ENCODE measurements at places on chromosomes 13 and 19.

DNA sequence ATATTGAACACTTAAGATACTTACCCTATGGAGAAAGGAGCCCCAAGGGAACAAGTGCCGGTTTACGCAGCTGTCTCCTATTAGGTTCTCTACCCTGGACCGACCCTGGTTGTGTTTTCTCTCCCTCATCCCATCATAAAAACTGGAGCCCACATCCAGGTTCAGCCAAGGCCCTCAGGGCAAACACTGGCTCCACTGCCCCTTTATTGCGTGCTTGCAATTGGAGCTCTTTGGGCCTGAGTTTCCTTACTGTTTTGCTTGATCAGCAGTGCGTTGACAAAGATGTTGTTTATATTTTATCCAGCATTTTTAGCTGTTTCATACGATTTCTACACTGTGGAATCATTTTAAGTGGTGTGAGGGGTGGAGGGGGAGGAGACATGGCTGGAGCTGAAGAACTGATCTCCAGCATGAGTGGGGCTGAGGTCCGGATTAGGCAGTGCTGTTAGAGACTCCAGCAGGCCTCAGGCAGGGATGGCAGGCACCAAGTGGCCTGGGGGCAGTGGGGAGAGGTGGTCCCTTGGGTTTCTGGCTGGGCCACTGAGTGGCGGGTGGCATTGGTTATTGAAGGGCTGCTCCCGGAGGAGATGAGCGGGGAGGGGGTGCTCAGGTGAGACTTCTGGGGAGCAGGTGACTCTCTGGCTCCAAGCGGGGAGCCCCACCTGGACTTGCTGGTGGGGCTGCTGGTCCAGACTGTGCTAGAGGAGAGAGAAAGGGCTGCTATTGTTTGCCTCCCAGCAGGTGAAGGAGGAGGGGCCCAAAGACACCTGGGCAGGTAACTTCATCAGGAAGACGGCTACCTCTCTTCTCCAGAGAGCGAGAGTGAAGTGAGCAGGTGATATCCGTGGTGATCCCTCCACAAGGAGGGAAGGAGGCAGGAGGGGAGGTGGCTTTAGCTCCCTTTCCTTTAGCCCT, 62.4 kb upstream of the RNF113B start:
- no peak for DNase-seq

DNA sequence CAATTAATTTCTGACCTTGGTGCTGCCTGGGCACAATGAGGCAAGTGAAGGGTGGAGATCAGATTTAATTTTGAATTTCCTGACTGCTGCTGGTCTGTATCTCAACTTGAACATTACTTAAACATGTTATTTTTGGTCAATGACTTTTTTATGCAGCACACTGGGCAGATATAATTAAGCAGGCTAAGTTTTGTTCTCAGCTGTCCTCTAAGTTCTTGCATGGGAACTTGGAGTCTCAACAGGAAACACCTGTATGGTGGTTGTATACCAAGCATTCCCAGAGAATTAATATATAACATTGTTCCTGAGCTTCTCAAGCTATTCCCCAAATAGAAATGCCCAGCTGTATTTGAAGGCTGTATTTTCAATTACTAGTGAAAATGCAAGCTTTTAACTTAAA, 113.5 kb upstream of the EDNRB start:
- DNase-seq = no peak

GRCh38 chr19:43416951-43417623, 2.4 kb downstream of the TEX101 start:
- no peak for DNase-seq

DNA sequence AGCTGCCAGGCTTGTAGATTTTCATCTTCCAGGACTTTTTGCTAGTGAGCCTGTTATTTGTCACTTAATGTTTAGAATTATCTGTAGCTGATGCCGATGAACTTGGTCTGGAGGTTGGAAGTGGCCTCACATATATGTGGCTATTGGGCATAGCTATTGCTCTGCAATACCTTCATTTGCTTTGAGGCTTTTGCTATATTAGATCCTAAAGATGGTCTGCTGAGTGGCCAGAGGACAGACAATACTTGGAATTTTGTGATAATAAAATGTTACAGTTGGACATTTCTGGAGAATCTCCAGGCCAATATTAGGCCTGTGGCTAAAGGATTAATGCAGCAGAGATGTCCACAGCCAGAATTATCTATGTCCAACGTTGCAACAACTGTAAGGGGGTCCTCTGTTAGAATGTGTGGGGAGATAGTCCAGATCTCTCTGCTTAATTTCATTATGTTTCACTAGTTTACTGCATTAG, 222.3 kb downstream of the GPC5 start:
- no peak for DNase-seq
